ENCODE measurements at places on chromosomes 4 and X.

DNA sequence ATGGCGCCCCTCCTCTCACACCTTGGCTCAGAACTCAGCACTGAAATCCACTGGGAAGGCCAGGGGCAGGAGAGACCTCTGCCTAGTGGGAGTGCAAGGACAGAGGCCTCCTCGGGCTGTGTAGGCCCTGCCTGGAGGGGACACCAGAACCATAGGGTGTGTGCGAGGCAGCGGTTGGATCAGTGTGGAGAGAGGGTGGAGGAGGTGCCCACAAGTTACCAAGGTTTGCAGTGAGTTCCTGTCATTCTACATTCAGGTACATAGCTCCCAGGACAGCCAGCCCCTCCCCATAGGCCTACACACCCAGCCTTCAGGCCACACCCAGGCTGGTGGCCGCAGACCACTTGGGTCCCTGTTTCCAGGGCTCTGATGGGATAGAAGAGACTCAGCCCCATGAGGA lies 19.2 kb upstream of the SPON2 start:
- no peak for DNase-seq

- no peak for DNase-seq
Measured at GRCh38 chrX:75096331-75096730, 59.8 kb downstream of the ABCB7 start.

- no peak for DNase-seq
Measured at GRCh38 chrX:97400492-97400891, 516.8 kb downstream of the RPA4 start.

- no peak for DNase-seq
Measured at GRCh38 chrX:32749070-32749469, 462.3 kb downstream of the DMD start.

DNA sequence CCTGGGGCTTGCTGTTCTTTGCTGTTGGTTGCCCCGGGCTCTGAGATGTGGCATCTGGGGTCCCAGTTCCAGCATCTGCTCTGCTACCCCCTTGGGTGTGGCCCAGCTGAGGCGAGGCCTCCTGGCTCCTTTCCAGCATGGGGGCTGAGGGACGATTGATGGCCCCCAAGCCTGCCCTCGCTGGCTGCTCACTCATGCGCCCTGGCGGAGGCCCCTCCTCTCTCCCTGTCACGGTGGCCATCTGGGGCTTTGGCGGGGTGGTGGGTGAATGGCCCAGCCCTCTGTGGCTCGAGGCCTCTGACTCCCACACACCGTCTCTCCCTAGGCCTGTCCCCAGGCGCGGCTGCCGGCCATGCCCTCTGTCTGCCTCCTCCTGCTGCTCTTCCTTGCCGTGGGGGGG lies 1.8 kb downstream of the PLXNA3 start:
- no peak for DNase-seq

DNA sequence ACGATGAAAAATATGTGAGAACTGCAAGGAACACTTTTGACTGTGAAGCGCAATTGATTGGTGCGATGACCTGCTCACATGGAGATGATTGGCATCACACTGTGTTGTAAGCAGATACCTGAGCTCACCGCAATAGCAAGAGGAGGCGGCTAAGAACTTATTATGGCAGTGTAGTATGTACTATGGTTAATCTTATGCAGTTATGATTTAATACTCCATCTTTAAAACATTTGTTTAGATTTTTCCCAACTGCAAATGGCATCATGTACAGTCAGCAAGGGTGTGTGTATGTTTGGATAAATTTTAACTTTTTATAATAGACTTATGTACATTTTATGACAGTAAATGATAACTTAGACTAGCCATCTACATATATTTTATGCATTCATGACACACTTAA lies 25.5 kb downstream of the PRIMPOL start:
- DNase-seq: no peak

- no peak for DNase-seq
Measured at GRCh38 chrX:69028006-69028760, 137.1 kb downstream of the PJA1 start.

- no peak for DNase-seq
Measured at GRCh38 chrX:2679534-2680485, 11.3 kb upstream of the CD99 start.

DNA sequence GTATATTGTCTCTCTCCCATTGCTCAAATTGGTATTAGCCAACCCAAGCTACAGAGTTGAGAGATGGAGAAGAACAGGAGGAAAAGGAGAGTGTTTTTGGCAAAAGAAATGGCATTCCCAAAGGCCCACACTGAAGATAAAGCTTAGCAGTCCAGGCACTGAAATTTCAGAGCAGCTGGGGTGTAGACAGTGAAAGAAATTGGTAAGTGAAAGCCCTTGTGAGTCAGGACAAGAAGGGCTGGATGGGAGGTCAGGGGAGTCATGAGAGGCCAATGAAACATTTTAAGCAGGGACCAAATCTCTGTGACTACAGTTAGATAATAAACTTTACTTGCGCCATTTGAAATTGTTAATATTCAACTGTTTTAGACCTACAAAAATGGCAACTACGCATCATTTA lies 177.7 kb downstream of the ADAMTS3 start:
- DNase-seq: no peak

Data from brain microvascular endothelial cell (primary cell).